ENCODE measurements at places on chromosomes 2 and 18.

GRCh38 chr2:216885117-216885553 lies 25.3 kb upstream of the TNP1 start:
- DNase-seq: no peak

- no peak for DNase-seq
These were observed 89.3 kb upstream of the SMAD2 start for GRCh38 chr18:48019557-48020325.

DNA sequence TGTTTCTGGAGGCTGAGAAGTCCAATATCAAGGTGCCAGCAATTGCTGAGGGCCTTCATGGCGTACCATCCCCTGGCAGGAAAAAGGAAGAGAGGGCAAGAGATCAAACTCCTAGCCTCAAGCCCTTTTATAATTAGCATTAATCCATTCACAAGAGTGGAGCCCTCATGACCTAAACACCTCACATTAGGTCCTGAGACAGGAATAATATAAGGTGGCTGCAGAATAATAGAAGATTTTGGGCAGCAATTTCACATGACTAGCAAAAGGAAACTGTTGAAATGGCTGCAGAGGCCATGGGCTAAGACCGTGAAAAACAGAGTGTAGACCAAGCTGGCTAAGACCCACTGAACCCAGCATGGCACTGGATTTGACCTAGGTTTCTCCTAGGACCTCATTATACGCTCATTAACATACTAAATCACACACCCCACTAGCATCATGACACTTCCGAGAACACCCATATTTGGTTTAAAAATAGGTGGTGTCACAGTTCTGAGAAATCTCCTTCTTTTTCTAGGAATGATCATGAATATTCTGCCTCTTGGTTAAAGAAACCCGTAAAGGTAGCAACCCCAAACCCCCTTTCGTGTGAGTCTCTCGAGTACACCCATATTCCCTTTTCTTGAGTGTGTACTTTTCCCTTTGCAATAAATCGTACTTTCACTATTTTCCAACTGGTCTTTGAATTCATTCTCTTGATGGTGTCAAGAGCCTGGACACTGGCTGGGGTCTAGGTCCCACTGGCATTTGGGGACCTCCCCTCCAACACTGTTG lies 3.1 kb upstream of the MYCN start:
- DNase-seq: no peak

- no peak for DNase-seq
These were observed 24.0 kb downstream of the GPR55 start for GRCh38 chr2:230901006-230901405.

DNA sequence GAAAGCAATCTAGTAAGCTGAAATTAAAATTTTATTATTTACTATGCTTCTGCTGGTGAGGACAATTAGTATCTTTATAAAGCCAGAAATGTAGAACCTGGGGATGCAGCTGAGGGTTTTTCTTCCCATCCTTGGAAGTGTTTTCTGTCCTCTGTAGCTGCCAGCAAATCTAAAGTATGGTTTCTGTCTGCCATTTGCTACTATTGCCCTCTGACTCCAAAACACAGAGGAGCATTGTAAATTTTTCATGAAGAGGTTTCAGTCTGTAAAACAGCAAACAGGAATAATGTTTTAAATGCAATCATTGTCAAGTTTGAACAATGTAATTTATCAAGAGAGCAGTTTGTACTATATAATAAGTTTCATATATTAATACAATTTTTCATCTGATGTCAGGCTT lies 258.8 kb downstream of the ZNF407 start:
- no peak for DNase-seq

DNA sequence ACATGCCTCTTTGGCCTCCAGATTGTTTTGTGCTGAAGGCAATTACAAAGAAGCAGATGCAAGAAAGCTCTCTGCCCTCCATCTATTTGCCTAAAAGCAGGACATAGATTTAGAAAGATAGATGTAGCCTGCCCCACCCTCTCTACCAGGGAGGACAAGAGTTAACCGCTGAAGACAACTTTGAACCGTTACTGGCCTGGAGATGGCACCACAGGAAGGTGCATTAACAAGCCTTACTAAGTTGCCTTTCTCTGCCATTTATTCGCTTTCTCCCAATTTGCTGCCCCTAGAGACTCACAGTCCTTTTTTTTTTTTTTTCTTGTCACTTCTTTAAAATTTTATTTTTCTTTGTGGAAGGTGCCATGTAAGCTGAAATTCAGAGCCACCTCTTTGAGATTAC lies 28.8 kb upstream of the RMDN2 start:
- DNase-seq: no peak
